ENCODE measurements at places on chromosomes 1 and 21.

DNA sequence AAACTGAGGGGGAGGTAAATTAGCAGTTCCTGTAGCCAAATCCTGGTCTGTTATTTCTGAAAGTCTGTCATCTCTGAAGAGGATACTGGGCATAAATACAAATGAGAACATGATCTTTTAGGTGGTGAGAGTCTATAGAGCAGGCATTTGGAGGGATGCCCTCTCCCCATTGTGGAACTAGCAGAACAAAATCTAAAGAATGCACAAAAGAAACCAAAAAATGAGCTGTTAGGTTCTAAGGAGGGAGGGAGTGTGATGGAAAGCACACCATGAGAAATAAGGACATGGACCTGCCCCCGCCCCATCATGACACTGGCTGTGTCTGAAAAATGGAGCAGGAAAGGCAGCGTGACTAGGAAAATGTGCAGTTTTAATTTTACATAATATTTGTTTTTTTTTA is 262.0 kb downstream of the KIF26B start:
- no peak for DNase-seq

DNA sequence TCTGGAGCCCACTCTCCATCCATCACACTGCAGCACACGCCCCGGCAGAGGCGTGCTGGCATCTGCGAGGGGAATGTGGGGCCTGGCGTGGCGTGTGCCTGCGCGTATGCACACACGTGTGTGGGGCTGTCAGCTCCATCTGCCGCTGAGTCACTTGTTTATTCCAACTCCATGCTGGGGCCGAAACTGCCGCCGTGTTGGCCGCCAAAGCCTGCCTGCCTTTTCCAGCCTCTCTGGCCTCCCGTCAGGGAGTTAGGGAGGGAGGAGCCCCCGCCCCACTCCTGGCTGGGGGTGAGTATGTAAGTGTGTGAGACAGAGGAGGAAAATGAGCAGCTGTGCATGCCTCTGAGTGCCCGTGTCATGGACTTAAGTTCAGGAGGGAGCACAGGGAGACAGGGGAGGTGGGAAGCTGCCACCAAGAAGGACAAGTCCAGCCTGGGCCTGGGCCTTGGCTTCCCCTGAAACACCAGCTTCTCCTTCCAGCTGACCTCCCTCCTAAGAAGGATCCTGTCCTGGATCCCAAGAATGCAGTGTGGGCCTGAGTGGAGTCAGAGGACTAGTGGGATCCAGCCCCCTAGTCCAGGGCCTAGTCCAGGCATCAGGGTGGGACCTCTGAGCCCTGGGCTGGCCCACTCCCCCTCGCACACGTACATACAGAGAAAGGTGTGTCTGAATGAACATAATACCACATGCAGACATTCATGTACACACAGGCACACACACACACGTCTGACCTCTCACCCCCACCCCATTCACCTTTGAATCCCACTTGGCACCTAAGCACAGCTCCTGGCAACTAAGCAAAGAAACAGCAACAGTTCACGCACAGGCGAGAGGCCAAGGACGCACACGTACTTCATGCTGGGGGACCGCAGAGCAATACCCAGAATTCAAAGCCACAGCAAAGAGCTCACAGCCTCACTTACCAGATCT is 24.7 kb downstream of the MEF2D start:
- no peak for DNase-seq

DNA sequence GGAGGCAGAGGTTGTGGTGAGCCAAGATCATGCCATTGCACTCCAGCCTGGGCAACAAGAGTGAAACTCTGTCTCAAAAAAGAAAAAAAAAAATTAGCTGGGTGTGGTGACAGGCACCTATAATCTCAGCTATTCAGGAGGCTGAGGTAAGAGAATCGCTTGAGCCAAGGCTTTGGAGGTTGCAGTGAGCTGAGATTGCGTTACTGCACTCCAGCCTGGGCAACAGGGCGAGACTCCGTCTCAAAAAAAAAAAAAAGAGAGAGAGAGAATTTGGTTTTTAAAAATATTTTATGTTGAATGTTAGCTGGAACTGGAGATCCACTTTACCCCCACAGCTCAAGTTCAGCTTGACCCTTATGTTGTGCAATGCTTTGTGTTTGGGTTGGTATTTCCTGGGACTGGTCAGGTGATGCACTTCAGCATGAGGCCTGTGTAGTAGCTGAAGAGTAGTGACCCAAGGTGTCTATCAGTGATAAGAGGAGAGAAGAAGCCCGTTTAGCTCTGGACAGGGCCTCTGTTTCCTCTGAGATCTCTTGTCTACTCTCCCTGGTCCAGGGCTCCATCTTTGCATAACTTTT is 36.8 kb upstream of the MACF1 start:
- no peak for DNase-seq

DNA sequence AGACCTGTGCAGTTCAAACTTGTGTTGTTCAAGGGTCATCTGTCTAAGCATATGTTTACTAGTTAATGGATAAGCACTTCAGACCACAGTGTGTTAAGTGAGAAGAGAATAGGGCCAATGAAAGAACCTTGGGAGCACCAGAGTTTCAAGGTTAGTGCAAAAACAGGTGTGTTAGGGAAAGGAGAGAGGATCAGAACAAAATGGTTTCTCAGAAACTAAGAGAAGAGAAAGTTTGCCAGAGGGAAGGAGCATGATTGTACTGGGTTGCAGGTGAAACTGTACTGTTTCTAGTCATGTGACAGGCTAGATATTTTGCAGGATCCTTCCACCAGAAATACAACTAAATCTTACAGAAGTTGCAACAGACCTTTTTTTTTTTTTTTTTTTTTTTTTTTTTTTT is 23.3 kb downstream of the RPRD2 start:
- no peak for DNase-seq

DNA sequence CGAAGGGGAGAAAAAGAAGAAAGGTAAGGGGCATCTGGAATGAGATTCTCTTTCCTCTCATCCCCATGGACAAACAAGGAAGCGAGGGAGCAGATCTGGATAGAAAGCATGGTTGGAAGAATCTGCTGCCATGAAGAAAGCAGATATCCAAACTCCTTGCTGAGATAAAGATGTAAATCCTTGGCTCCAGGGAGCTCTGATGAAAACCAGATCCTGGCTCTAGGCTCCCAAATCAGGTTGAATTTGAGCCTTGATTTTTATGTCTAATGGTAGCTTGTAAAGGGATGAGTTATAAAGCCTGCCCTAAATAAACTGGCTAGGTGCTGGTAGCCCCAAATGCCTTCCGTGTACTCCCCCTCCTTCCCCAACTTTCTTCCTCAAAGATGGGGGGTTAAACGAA is 64.1 kb upstream of the LAX1 start:
- DNase-seq: no peak
